Stimulated activated CD8-positive, alpha-beta memory T cell treated with anti-CD3 and anti-CD28 coated beads, Interleukin-15, amount 100 ng/mL, for 48 hours (primary cell): ENCODE measurements at places on chromosomes 11 and 22.

DNA sequence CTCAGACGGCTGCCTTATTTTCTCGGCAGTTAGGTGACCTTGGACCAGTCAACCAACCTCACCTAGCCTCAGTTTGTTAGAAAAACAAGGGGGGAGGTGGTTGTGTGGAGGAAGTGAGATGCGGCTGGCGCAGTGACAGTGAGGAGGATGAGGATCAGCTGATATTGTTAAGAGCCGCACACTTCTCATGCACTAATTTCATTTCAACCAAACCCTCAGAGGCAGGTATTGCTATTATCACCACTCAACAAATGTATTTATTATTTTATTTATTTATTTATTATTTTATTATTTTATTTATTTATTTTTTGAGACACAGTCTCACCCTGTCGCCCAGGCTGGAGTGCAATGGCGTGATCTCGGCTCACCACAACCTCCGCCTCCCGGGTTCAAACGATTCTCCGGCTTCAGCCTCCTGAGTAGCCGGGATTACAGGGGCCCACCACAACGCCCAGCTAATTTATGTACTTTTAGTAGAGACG is 2.1 kb downstream of the LGALS1 start:
- DNase-seq: no peak

- no peak for DNase-seq
Measured at GRCh38 chr11:44608651-44608990, 43.2 kb downstream of the CD82 start.

GRCh38 chr22:31627223-31627731 is 34.7 kb downstream of the PISD start:
- DNase-seq: no peak

DNA sequence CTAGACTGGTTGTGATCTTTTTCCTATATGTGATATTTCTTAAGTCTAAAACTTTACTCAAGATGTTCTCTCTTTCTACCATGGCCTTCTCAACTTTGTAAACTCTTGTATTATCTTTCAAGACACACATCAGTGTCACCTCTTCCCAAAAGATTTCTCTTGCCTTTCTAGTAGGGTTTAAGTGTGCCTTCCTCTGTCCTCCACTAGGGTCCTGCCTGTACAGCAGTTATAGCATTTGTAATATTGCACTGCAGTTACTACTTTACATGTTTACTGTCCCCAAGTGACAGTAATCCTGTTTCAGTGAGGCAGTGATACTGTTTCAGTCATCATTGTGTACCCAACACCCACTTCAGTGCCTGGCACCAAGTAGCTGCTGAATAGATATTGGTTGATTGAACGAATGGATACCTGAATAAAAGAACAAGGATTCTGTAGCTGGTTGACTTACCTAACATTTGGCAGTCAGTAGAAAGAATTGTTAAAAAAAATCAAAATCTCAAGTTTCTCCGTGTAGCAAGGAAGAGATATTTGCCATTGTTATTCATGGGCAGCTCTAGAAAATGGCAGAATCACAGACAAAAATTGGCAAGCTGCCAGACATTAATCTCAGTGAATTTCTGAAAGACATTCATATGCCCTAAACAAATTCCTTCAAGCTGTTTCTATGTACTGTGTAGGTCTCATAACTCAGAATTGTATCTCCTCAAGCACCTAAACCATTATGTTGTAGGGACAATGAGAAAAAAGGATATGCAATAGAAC is 79.4 kb downstream of the RBMXL2 start:
- DNase-seq: no peak

- no peak for DNase-seq
Measured at GRCh38 chr11:124970925-124971324, 16.9 kb downstream of the CCDC15 start.

DNA sequence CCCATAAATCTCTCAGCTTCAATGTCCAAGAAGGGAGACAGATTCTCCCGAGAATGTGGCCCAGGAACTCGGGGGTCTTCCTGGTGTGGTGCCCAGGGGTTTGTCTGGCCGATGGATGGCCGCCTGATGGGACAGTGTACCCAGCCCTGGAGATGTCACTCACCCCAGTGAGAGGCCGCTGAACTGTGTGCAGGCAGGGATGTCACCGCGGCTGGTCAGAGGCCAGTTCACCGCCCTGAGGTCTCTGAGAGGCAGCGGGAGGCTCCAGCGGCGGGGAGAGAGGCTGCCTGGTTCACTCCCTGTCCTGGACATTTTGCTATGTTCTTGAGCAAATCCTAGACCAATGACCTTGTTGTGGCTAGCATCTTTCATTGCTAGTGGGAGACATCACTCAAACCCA is 1349.5 kb downstream of the BRD1 start:
- no peak for DNase-seq

GRCh38 chr22:43185860-43186261 is 1.1 kb downstream of the TTLL12 start:
- no peak for DNase-seq

DNA sequence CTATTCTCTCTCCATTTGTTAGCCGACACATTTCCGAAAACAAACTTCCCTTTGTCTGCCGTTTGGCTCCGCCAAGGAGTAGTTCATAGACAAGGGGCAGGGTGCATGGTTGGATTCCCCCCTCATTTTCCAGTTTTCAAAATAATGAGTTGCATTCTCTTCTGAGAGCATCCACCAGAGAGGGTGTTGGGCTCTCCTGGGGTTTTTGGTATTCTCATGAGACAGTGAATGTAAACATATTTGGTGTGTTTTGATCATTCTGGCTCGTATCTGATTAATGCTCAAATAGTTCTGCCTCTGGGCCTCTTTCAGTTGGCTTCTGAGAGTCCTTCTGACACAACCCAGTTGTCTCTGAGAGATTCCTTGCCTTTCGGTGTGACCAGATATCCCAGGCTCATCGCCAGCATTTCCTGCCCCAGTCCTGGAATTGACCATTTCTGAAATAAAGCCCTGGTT is 21.7 kb downstream of the GRAMD4 start:
- no peak for DNase-seq

DNA sequence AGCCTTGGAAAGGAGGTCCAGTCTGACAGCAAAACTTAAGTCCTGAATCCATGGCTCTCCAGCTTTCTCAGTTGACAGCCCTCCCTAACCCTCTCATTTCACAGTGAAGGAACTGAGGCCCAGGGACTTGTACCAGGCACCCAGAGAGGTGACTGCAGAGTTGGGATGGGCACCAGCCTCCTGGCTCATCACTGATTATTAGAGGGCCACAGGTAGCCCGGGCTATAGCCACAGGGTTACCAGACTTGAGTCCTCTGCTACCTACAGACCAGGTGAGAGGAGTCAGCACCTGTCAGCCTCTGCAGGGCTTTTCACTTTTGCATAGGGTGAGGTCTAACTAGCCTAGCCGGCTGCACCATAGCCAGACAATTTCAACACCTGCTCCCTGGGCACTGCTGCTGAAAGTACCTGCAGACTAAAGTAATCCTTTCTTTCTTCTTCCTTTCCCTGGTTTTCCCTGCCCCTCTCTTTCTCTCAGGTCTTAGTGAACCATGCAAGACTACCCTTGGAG is 37.6 kb downstream of the SYT13 start:
- DNase-seq: no peak

GRCh38 chr22:20022978-20023613 is 2.2 kb downstream of the TANGO2 start:
- no peak for DNase-seq

GRCh38 chr11:105393326-105393725 is 216.5 kb upstream of the GRIA4 start:
- DNase-seq: no peak

DNA sequence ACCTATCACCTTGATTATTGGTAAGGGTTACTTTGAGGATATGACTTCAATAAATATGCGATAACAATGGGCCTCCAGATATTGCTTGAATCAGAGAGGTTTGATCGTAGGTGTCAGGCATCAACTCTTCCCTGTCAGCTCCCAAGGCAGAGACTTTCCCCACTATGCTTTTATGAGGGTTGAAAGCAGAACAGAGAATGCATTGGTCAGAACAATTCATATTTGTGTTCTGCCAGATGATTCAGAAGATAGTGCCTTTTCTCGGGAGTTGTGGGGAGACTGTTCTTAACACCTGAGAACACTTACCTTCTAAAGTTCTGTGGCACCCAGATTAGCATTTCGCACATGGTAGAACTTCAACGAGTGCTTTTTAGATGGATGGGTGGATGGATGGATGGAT is 386.3 kb upstream of the CADM1 start:
- DNase-seq: no peak

DNA sequence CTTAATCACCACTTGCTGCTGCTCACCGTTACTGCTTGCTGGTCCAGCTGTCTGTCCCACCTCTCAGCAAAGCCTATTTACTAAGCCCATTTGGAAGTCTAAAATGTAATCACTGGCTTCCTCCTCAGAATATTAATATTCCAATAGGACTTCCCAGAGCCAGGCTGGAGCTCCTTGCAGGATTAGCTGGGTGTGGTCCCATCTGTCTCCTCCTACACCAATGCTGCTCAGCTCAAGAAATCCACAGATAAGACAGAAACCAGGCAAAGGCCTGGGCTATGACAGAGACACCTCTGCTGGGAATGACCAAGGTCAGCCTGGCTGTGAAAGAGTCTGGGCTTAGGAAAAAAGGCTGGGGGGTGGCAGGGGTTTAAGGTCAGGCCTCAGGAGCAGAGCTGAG is 317.8 kb downstream of the BUD13 start:
- DNase-seq: no peak

DNA sequence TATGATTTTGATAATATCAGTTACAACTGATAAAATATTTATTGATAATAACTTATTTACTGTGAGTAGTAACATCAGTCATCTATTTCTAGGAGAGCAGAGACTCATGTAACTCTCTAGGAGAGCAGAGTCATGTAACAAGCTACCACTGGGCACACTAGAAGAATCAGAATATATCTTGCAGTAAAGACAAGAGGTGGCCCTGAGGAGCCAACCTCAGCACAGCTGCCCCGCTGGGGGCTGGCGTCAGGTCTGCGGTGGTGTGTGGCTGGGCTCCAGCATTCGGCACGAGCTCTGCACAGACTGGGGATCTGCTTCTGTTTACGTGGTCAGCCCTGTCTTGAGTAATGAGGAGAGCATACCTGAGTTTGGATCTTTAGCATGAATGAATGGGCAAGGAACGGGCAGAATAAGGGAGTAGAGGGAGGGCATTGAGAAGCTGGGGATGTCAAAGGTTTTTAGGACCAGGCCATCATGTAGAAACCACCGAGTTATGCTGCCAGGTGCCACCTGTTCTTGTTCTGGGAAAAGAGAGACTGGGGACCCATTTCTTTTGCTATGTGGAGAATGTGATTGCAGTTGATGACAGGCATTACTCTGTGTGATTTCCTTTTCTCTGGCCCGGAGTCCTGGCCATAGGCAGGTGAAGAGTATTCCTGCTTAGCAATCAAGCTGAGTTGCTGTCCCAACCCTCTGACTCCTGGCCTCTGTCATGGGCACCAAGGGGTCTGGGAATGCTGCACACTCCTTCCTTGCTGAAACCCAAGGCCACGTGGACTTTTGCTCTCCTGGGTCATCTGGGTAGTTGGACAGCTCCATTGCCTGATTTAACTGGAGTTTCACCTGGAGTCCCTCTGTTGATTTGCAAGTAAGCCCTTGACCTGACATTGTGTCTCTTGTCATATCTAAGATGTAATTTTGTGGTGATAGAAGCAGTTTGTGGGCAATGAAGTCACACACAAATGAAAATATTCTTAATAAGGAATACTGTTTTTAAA is 50.9 kb upstream of the HEPHL1 start:
- DNase-seq: no peak

- no peak for DNase-seq
Measured at GRCh38 chr22:37516456-37516855, 2.8 kb downstream of the CARD10 start.

- no peak for DNase-seq
Measured at GRCh38 chr11:64925536-64926436, 1.3 kb downstream of the PPP2R5B start.

DNA sequence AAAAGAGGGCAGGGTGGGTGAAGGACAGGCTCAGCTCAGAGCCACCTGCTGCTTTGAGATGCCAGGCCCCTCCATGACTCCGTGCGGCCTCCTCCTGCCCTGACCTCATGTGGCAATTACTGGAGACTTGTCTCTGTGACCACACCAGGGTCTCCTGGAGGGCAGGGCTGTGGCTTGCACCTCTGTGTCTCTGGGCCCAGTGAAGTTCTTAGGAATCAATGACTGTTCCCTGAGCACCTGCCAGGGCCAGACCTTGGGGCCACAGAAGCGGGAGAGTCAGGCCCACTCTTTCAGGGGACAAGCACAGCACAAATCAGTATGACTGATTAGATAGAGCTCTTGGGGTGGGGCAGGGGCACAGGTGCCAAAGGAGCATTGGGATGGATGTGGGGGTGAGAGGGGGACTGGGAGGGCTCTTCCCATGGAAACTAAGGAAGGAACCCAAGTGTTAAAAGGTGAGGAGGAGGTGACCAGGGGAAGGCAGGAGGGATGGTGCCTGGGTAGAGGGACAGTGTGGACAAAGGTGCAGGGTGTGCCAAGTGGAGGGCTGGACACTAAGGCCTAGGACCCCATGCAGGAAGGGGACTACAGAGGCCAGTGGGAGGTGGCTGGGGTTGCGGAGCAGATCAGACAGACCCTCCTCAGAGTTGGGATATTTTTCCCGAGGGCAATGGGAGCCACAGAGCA is 77.3 kb upstream of the SHISAL1 start:
- no peak for DNase-seq

GRCh38 chr11:75594211-75594610 is 32.2 kb downstream of the SERPINH1 start:
- DNase-seq: no peak

DNA sequence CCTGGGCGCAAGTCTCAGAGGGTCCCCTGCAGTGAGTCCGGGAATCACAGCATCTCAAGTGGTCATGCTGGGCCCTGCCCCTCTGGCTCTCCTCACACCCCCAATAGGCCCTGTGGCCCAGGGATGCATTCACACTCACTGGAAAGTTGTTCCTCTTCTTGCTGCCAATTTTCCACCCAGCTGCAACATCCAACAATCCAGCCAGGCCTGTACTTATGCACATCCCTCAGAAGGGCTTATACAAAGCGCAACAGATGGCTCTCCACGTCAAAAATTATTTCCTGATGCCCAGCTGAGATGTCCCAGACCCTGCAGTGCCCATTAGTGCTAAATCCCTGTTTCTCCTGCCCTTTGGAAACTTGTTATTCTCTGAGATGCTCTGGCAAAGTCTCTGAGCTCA is 407.8 kb upstream of the NARS2 start:
- DNase-seq: no peak

- no peak for DNase-seq
Measured at GRCh38 chr11:19577976-19578619, 134.5 kb upstream of the NAV2 start.

DNA sequence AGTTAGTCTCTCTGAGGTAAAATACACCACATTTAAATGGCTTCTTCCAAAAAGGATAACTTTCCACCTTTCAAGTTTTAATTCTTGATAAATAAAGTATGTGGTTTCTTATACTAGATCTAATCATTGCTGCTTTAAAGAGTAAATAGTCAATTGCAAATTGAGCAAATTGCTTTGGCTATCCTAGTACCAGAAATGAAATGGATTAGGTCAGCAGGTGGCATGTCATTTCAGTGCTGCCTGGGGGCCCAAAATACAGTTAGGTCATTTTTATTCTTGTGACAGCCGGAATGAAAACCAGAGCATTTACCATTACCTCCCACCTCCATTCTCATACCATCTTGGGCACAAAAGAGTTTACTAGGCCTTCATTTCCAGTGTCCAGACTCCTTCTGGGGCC is 70.2 kb downstream of the PHF21A start:
- DNase-seq: no peak
